Kidney (tissue), 22 donors: ENCODE measurements at places on chromosomes 13 and 19. TPM values are rescaled to one million over a fixed set of nuclear protein-coding genes. Genes with fewer than 3 reads are reported as not detected.

The PDE4C gene
- not detected for polyA plus RNA-seq

The RDH8 gene
- polyA plus RNA-seq, result not detected

The ZNF99 gene
- polyA plus RNA-seq, result 0.13 TPM

The TTC9B gene
- not detected for polyA plus RNA-seq

The RELB gene
- polyA plus RNA-seq, result 10.3 TPM

The GSX1 gene
- polyA plus RNA-seq, result not detected

The NMRK2 gene
- polyA plus RNA-seq, result 6.1 TPM

The CILP2 gene
- not detected for polyA plus RNA-seq

The THSD1 gene
- polyA plus RNA-seq, result 2.2 TPM

The PMIS2 gene
- not detected for polyA plus RNA-seq

The PGPEP1 gene
- 76.1 TPM for polyA plus RNA-seq

The ZNF433 gene
- polyA plus RNA-seq, result 10.5 TPM

The TPTE2 gene
- polyA plus RNA-seq, result not detected

The FCER2 gene
- polyA plus RNA-seq, result not detected

The TMEM272 gene
- 0.28 TPM for polyA plus RNA-seq

The IGFL1 gene
- not detected for polyA plus RNA-seq

The OPA3 gene
- polyA plus RNA-seq, result 8.1 TPM

The C19orf85 gene
- polyA plus RNA-seq, result not detected

The ZFR2 gene
- polyA plus RNA-seq, result not detected

The STRN4 gene
- 31.5 TPM for polyA plus RNA-seq

The ZNF180 gene
- 3.4 TPM for polyA plus RNA-seq

The NEK5 gene
- polyA plus RNA-seq, result 0.39 TPM

The GIPR gene
- polyA plus RNA-seq, result 0.65 TPM

The MTIF3 gene
- polyA plus RNA-seq, result 130 TPM

The GRIK5 gene
- 8.9 TPM for polyA plus RNA-seq

The UNC13A gene
- polyA plus RNA-seq, result 0.06 TPM

The IL12RB1 gene
- 0.45 TPM for polyA plus RNA-seq

The ERF gene
- 31.1 TPM for polyA plus RNA-seq

The HNRNPA1L2 gene
- 8.9 TPM for polyA plus RNA-seq

The CBARP gene
- 1.0 TPM for polyA plus RNA-seq

The CBY2 gene
- polyA plus RNA-seq, result not detected

The UBA52 gene
- polyA plus RNA-seq, result 1,481 TPM

The FBXO27 gene
- polyA plus RNA-seq, result 7.8 TPM

The CACNG6 gene
- not detected for polyA plus RNA-seq

The CABP5 gene
- not detected for polyA plus RNA-seq

The ZNF471 gene
- polyA plus RNA-seq, result 2.6 TPM

The COX7A1 gene
- polyA plus RNA-seq, result 199 TPM

The ZNF296 gene
- polyA plus RNA-seq, result 1.2 TPM

The SLC8A2 gene
- polyA plus RNA-seq, result not detected

The PRR20A gene
- polyA plus RNA-seq, result not detected

The RFPL4AL1 gene
- not detected for polyA plus RNA-seq

The DENND1C gene
- 2.6 TPM for polyA plus RNA-seq

The ZNF544 gene
- polyA plus RNA-seq, result 19.4 TPM

The MISP gene
- polyA plus RNA-seq, result 19.6 TPM

The CEBPA gene
- polyA plus RNA-seq, result 6.6 TPM

The PCP2 gene
- polyA plus RNA-seq, result 8.9 TPM

The LTBP4 gene
- polyA plus RNA-seq, result 52.1 TPM

The ZNF730 gene
- polyA plus RNA-seq, result not detected

The TEX26 gene
- not detected for polyA plus RNA-seq

The PEAK3 gene
- not detected for polyA plus RNA-seq

The PLVAP gene
- polyA plus RNA-seq, result 148 TPM
